ENCODE measurements at places on chromosomes 5 and 9. TPM values are rescaled to one million over a fixed set of nuclear protein-coding genes. Genes with fewer than 3 reads are reported as not detected.
A peak's percentile ranks its signal among the peaks of the same experiment; 100 is the strongest.

Gene TAF11L5
- total RNA-seq, result not detected

Gene PDE8B
- 0.69 TPM for total RNA-seq

Gene MSANTD3
- total RNA-seq, result 18.1 TPM

Gene CDKN2B-AS1
- total RNA-seq, result 0.17 TPM

Gene ACTBL2
- not detected for total RNA-seq

Gene DTWD2
- total RNA-seq, result 15.0 TPM

Gene SCGB3A2
- not detected for total RNA-seq

Gene UBE2QL1
- 22.1 TPM for total RNA-seq

Gene RASEF
- total RNA-seq, result not detected

Gene IFNA2
- total RNA-seq, result not detected

Gene SLC4A9
- total RNA-seq, result not detected

Gene WDR5
- total RNA-seq, result 19.6 TPM

Gene THBS4
- total RNA-seq, result 29.5 TPM

Gene C5orf63
- 10.9 TPM for total RNA-seq

GRCh38 chr5:170449232-170449631, 54.6 kb upstream of the KCNIP1 start:
- no peak for DNase-seq

DNA sequence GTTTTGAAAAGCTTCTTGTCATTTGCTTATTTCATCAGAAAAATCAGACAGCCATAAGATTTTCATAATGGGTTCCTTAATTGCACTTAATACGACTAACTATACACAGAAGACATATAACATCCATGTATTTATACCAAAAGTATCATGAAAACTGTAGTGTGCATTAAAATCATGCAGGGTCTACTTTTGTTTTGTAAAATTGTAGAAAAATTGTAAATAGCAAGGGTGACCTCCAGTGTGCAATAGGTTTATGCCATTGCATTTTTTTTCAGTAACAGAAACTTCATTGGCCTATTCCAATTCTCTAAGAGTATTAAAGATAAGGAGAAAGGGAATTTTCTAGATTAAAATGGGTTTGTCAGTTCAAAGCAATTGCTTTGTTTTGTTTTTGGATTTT, 307.6 kb downstream of the KIAA0825 start:
- DNase-seq, result no peak

DNA sequence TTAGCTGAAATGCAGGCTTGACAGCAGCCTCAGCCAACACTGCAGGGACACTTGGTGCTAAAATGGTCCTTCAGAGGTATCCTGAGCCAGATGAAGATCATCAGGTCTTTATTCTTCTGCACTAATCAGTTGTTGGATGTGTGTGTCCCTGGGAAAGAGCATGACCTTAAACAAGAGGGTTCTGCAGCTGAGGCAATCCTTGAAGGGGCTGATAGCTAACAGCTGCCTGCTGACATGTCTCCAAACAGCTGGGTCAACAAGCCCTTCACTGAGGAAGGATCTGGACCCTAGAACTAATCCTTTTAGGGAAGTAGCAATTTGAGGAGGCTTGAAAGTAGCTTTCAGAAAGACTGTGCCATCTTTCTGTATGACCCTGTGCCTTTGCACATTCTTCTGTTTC, 376.3 kb upstream of the ACTBL2 start:
- DNase-seq, result no peak

GRCh38 chr9:125428060-125428901, 166.7 kb downstream of the GAPVD1 start:
- DNase-seq, result no peak

DNA sequence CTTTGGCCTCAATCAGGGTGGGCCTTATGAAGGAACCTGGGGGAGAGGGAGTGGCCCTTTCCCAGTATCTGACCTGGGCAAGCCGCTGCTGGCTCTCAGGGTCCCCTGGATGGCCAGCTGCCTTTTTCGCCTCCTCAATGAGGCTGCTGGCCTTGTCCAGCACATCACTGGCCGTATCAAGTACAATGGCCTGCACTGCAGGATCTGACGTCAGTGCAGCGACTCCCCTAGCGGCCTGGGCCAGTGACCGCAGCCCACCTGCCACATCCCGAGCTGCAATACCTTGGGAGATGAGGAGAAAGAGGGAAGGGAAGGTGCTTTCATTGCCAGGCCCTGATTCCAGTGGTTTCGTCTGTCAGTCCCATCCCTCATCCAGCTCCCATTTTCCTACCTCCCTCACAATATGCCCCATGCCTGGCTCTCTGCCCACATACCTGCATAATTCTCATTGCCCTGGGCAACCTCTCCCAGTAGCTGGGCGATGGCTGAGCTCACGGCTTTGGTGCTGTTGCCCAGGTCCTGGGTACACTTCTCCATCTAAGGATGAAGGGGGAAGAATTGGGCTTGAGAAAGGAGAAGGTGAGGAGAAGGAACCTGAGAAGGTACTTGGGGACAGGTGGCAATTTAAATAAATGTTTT, 19.1 kb downstream of the TLN1 start:
- DNase-seq, result no peak

GRCh38 chr9:115988701-115989100, 164.9 kb upstream of the PAPPA start:
- DNase-seq, result no peak

DNA sequence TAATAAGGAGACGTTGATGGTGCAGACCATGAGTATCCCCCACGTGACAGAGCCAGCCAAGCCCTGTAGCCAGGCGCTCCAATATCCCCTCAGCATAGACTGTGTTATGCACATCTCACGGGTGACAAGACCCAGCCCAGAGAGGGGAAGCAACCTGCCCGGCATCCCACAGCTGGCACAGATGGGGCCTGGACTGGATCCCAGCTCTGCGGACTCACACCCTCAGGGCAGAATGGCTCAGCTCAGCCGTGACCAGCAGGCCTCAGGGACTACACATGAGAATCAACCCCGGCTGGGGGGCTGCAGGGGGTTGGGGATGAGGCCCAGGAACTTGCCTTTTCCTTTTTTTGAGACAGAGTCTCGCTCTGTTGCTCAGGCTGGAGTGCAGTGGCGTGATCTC, 11.7 kb downstream of the FIBCD1 start:
- DNase-seq, result no peak

DNA sequence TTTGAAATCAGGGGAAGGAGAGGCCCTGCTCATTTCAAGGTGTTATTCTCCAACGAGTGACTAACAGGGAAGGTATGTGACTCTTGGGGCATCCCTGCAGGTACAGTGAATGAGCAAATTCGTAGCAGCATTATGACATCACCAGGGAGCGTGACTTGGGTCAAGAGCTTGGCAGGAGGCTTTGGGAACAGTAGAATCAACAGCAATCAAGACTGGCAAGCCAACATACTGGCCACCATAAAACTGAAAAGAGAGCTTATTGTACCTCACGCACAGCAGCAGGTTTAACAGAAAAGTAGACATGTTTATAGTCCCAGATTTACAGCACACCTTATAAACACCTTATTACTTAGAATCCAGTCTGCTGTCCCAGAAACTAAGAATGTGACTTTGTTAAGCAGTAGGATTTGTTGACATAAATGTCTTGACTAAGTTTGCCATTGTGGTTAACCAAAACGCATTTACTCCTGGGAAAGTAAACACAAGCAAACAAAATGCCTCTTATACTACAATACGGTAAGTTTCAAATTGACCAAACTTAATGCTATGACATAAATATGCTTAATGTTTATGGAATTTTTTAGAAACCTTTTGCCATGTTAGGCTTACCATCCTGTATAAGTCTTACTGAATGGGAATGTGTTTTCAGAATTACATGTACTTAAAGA, 297.8 kb downstream of the NPR3 start:
- no peak for DNase-seq

DNA sequence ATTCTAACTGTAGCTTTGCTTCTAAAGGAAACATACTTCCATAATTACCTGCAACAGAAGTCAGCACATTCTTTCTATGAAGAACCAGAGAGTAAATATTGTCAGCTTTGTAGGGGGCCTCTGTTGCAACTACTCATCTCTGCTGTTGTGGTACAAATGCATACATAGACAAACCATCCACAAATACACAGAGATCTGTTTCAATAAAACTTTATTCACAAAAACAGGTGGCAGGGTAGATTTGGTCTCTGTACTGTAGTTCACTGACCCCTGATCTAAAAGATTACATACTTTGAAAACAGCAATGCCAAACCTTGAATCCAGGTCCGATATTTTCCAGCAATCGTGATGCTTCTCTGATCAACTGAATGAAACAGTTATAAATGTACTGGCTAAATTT, 44.9 kb upstream of the RETREG1 start:
- no peak for DNase-seq

DNA sequence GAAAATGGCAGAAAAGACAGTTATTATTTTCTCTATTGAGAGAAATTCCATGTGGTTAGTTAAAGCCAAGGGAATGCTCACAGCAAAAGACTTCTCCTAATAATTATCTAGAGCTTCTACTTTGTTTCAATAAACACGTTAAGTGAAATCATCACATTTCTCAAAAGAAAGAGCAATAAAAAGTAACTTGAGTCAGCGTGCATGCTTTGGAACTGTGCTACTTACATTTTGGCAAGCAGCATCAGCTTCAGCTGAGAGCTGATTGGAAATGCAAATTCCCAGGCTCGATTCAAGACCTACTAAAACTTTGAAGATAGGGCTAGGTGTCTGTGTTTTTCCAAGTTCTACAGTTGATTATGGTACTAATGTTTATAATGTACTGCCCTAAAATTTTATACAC, 132.1 kb downstream of the CDH18 start:
- DNase-seq, result no peak

- no peak for DNase-seq
These were observed 48.6 kb downstream of the UGCG start for GRCh38 chr9:111945216-111945615.

- no peak for DNase-seq
These were observed 129.3 kb downstream of the GRIA1 start for GRCh38 chr5:153619771-153620170.

- DNase-seq, result no peak
These were observed 4.7 kb upstream of the PDLIM7 start for GRCh38 chr5:177501874-177502678.

DNA sequence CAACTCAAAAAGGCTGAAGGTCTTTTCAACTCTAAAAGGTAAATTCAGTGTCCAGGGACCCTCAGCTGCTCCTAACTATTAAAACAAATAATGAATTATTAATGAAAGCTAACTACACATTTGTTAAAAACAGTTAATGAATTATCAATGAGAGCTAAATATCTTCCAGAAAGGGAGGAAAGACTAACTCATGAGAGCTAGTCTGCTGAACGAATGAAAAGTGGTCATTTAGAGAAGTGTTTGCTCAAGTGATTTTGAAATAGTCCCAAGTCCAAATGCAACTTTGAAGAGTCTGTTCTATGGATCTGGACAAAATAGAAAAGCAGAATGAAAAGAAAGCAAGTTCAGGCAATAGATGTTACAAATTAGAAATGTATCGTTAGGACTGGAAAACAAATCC, 133.9 kb upstream of the SPEF2 start:
- no peak for DNase-seq

GRCh38 chr5:61582205-61582820, 250.3 kb downstream of the ZSWIM6 start:
- no peak for DNase-seq

GRCh38 chr9:135204177-135204576, 116.7 kb downstream of the OLFM1 start:
- DNase-seq, result no peak

GRCh38 chr9:77440057-77440456, 208.1 kb downstream of the GNA14 start:
- peak; percentile 51 for DNase-seq

DNA sequence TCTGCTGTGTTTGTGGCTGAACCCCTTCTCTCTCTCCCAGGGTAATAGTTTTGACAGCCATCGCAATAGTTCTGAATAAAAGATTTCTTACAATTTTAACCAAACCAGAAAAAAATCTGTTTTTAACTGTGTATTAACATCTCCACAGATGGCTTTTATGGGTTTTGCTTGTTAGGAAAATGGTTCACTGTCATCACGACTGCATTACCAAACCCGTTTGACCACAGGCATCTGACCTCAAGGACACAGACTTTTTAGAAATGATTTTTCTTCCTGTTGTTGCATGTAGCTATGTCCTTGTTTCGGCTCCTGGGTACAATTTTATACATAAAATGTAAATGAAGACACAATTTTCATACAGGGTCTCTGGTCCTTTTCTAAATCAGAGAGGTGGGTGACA, 316.1 kb downstream of the IRX1 start:
- no peak for DNase-seq

GRCh38 chr5:44797841-44798240, 10.9 kb upstream of the MRPS30 start:
- DNase-seq, result no peak

- no peak for DNase-seq
These were observed 39.8 kb upstream of the FLT4 start for GRCh38 chr5:180689071-180689694.

- DNase-seq, result no peak
These were observed 182.3 kb downstream of the SPATA31D1 start for GRCh38 chr9:82170866-82171265.

DNA sequence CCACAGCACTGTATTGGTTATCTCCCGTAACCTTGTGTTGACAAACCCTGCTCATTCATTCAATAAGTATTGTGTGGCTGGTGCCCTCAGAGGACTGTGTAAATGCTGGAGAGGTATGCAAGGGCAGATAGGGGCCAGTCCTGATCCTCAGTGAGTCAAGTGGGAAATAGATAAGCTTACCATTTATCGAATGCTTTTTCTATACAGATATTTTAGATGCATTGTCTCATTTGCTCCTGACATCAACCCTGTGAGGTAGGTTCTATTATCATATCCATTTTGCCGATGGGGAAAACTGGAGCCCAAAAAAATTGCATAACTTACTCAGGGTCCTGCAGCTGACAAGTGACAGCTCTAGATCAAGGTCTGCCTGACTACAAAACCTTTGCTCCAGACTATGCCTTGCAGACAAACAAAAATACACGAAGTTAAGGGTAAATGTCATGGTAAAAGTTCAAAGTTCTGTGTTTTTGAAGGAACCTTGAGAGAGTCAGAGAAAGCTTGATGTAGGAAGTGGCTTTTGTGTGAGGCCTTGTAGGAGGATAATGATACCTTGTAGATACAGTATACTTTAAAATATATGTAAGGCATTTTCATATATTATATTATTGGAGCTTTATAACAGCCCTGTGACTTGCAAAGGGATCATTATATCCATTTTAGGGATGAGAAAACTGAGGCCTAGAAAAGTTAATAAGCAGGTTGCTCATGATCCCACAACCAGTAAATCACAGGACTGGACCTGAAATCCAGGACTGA, 22.7 kb downstream of the CYFIP2 start:
- no peak for DNase-seq

- DNase-seq, result no peak
These were observed 193.6 kb upstream of the VCAN start for GRCh38 chr5:83277953-83278352.

GRCh38 chr9:79224672-79225433, 346.9 kb upstream of the TLE4 start:
- no peak for DNase-seq

GRCh38 chr9:92527832-92528521, 7.8 kb downstream of the ECM2 start:
- no peak for DNase-seq

DNA sequence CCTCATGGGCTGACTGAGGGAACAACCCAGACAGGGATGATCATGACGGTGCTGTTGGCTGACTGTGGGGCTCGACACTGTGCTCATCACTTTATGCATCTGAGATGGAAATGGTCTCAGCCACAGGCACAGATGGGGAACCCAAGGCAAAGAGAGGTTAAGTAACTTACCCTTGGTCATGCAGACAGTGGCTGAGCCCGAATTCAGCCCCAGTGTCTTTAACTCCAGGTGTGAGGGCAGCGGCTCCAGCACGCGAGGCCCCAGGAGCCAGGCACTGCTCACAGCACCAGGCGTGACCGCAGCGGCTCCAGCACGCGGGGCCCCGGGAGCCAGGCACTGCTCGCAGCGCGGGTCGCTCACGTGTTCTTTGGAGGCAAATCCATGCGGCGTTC, 45.3 kb upstream of the FCN1 start:
- no peak for DNase-seq

- DNase-seq, result no peak
These were observed 3.0 kb downstream of the STC2 start for GRCh38 chr5:173325091-173325698.

All from left ventricle myocardium superior (tissue), 1 donor.